Activated naive CD4-positive, alpha-beta T cell treated with anti-CD3 and anti-CD28 coated beads for 36 hours (primary cell): ENCODE measurements at places on chromosomes 4 and X. TPM values are rescaled to one million over a fixed set of nuclear protein-coding genes. Genes with fewer than 3 reads are reported as not detected.

DNA sequence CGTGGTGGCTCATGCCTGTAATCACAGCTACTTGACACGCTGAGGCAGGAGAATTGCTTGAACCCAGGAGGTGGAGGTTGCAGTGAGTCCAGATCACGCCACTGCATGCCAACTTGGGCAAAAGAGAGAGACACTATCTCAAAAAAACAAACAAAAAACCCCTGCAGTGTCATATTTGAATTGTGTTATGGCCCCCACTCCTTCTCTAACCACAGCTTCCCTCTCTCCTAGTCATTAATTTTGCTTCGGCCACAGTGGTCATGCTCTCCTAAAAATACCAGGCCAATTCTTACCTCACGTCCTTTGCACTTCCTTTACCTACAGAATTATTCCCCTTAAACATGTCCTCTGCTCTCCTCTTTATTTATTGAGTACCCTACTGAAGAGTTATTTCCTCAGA is 206.1 kb downstream of the PPP3CA start:
- DNase-seq: no peak

DNA sequence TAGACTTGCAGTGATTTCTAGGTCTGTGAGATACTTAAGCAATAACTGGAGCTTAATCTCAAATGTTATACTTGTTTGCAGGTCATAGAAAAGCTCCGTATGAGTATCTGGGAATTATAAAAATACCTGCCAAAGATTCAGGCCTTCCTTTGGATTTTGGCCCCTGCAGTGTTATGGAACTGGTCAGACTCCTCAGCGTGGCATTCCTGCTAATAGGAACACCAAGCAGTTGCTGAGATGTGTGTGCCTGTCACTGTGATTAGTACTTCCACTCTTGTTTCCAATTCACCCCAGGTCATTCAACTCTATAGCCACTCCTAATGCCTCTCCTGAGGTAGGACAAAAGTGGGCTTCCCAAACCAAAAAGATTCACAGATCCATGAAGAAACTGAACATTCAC is 7.8 kb upstream of the UGT2B7 start:
- no peak for DNase-seq

ODAM gene
- total RNA-seq: not detected

DNA sequence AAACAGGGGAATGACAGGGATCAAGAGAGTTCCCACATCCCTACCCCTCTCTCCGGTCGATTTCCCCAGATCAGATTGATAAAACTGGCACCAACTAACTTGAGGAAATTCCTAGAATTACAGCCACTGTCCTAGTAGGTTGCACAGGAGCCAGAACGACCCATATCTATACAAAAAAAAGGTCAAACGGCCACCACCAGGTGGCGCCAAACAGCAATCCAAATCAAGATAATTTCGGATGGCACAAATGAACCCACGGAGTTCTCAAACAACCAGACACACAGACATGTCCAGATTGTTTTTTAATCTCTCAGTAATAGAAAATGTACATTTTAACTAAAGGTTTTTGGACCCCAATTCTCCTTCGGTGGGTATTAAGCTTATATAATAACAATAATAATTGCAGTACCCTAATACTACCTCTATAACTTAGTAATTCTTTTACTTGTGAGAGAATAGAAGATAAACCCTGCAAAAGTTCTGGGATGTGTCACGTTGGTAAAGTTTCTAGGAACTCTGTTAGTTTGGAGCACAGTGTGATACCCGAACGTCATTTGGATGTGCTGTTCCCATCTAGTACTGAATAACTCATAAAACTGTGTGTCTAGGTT is 212.6 kb downstream of the SPOCK3 start:
- DNase-seq: peak; percentile 74

DNA sequence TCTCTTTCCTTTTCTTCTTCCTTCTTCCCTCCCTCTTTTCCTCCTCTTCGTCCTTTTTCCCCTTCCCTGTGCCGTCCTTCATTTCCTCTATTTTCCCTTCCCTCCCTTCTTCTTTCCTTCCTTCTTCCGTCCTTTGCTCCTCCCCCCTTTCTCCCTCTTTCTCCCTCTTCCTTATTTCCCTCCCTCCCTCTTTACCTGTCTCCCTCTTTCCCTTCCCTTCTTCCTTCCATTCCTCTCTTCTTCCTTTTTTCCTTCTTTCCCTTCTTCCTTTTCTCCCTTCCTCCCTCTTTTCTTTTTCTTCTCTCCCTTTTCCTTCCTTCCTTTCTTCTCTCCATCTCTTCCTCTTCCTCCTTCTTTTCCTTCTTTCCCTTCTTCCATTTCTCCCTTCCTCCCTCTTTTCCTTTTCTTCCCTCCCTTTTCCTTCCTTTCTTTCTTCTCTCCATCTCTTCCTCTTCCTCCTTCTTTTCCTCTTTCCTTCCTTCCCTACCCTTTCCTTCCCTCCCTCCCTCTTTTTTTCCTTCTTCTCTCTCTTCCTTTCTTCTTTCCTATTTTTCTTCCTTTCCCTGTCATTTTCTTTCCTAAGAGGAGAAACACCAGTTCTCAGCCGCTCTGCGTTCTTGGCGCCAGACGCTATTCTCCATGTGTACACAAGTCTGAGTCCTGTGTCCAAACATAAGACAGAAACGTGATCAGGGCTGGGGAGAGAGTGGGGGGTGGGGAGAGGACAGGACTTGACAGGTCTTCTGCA is 597.1 kb downstream of the MID1IP1 start:
- DNase-seq: no peak

DNA sequence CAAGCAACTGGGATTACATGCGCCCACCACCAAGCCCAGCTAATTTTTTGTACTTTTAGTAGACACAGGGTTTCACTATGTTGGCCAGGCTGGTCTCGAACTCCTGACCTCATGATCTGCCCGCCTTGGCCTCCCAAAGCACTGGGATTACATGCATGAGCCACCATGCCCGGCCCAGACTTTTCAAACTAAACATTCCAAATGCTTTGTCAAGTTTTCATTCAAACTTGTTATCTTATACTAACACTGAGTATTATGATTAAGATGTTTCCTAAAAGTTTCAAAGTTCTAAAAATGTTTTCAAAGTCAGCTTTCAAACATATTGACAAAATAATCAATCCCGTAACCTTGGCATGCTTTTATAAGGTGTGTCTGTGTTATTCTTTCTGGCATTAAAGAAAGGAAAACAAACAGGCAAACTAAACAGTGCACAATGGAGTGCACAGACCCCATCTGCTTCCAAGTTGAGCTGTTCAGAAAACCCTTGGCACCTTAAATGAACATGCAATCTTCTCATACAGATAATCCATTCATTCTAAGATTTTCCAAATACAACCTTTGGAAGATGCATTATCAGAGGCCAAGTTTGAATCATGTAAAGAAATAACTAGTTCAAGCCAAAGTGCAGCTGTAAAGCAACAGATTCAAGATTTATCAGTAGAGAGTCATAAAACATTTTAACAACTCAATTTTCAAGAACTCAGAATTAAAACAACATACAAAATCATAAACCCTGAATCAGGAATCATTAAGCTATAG is 49.1 kb downstream of the ABCG2 start:
- DNase-seq: no peak

DNA sequence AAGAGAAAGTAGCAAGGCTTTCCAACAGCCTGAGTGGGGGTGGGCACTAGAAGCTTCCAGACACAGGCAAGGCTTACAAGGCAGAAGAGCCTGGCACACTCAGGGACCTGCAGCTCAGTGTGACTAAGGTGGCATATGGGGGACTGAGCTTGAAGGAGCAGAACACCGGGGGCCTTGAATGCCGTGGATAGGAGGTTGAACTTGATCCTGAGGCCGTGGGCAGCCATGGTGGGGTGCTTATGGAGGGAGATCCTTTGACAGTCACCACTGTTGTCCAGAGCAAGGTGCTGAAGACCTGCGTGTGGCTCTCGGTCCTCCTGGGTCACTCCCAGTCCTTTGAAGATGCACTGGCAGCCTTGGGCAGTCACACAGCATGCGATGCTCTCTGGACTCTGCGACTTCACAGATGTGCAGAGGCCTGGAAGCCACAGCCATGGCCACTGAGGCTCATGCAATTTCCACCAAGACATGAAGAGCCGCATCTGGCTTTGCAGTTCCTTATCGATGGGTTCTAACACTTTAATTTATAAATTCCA is 18.3 kb downstream of the C4orf50 start:
- DNase-seq: no peak

DNA sequence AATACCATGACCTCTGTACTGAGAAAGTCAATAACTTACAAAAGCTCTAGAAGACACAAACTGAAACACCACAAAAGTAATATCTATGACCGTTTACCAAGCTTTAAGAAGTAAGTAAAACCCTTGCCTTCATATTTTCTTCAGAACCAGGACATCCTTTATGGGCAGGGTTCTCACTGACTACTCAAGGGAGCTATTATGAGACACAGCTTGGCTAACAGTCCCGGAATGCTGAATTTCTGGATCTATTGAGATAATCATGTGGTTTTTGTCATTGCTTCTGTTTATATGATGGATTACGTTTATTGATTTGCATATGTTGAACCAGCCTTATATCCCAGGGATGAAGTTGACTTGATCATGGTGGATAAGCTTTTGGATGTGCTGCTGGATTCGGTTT is 19.9 kb upstream of the CDS1 start:
- no peak for DNase-seq

GRCh38 chr4:109989044-109989443 is 76.4 kb downstream of the EGF start:
- DNase-seq: no peak

- peak; percentile 17 for DNase-seq
Measured at GRCh38 chrX:46637938-46638337, 64.4 kb downstream of the CHST7 start.

- DNase-seq: no peak
Measured at GRCh38 chrX:41240509-41240908, 93.5 kb upstream of the DDX3X start.

HMX1 gene
- not detected for total RNA-seq

DNA sequence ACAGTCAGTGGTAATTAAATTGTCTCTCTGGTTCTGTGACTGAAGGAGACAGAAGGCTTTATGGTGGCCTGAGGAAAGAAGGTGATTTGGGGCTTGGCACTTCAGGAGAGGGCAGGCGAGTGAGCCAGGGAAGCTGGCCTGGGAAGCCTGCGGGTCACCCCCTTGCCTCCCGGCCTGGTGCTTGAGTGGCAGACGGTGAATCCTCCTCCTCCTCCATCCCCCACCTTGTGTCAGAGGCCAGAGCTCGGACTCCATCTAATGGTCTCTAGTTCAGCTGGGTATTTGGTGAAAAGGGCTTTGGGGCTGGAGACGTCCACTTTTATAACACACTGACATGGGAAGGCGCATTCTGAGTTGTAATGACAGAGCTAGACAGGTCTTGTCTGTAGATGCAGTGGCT is 8.7 kb downstream of the TMEM187 start:
- no peak for DNase-seq

FGA gene
- total RNA-seq: not detected

- no peak for DNase-seq
Measured at GRCh38 chrX:20029728-20030127, 38.9 kb upstream of the BCLAF3 start.

ARSJ gene
- 0.10 TPM for total RNA-seq

- no peak for DNase-seq
Measured at GRCh38 chrX:2320089-2320488, 180.7 kb downstream of the DHRSX start.

DNA sequence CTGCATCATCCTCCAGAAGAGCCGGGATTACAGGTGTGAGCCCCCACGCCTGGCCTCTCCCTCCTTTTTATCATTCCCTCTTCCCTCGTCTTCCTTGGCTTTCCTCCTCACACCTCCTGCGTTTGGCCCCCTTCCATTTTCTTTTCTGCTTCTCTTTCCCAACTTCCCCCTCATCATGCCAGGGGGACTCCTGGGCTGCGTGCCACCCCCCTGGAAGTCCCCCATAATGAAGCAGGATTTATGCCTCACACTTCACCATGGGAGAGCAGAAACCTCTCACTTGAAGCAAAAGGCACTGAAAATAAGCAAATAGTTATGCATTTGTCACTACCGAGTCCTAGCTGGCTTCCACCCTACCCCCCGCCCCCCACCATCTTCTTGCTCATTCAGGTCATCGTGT is 7.9 kb downstream of the TKTL1 start:
- DNase-seq: no peak

DNA sequence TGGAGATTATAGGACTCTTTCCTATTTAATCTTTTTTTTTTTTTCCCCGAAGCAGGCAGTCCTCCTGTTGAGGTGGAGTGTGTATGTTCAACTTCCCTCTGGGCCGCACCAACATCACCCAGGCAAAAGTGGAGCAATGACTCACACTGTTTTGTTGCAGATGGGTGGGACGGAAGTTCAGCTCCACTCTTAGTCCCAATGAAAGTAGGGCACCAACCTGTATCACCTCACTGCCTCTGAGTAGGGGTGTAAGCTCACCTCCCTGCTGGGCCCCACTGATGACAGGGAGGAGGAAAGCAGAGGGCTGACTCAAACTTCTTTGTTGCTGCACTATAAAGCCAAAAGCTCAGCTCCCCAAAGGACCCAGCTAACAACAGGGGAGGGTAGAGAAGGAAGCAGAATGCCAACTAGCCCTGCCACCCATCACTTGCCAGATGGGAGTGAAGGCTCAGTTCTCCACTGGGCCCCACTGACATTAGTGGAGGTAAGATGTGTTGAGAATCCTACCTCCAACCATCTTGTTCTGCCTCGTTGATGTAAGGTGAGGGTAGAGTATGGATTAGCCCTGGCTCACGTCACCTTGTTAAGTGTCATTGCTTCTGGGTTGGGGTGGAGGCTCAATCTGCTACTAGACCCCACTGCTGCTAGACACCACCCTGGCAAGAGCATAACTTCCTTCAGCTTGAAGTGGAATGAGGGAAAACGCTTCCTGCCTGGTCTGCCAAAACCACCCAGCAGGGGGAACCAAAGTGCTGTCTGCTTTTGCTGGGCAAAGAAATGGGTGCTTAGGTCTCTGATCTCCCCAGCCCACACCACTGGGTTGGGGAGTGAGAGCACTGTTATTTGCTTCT is 14.1 kb downstream of the RPS6KA3 start:
- peak; percentile 75 for DNase-seq

- no peak for DNase-seq
Measured at GRCh38 chr4:1019729-1020470, 8.5 kb downstream of the FGFRL1 start.

SMIM10 gene
- 1.0 TPM for total RNA-seq

- no peak for DNase-seq
Measured at GRCh38 chr4:138052806-138053632, 189.1 kb downstream of the SLC7A11 start.

GRCh38 chr4:145554691-145555090 is 64.5 kb upstream of the MMAA start:
- no peak for DNase-seq

DNA sequence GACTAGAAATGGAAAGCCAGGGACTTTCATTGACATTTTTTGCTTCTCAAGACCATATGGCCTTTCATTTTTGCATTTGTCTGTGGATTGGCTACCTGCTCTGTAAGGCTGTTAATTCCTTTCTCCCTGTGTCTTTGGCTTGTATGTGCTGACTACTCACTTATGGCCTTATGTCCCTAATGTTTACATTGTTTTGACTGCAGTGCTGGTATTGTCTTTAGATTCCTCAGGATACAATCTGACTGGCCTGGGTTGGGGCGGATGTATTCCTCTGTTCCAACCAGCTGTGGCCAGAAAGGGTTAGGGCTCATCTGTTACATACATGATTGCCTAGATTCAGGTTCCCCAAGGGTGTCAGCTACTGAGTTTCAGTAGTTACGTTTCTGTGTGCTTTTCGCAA is 108.1 kb downstream of the RAPGEF2 start:
- DNase-seq: no peak

- DNase-seq: no peak
Measured at GRCh38 chr4:4254666-4255065, 6.6 kb upstream of the TMEM128 start.
